ENCODE measurements at places on chromosomes 13 and 19. TPM values are rescaled to one million over a fixed set of nuclear protein-coding genes. Genes with fewer than 3 reads are reported as not detected.

The APOC4 gene
- total RNA-seq = not detected

The MYADM gene
- 13.2 TPM for total RNA-seq

The NOTCH3 gene
- 251 TPM for total RNA-seq

The POGLUT2 gene
- 11.4 TPM for total RNA-seq

The FPR1 gene
- under 0.01 TPM for total RNA-seq

The BEST2 gene
- total RNA-seq = not detected

The CLEC11A gene
- total RNA-seq = under 0.01 TPM
